ENCODE measurements at places on chromosomes 6 and 20.

DNA sequence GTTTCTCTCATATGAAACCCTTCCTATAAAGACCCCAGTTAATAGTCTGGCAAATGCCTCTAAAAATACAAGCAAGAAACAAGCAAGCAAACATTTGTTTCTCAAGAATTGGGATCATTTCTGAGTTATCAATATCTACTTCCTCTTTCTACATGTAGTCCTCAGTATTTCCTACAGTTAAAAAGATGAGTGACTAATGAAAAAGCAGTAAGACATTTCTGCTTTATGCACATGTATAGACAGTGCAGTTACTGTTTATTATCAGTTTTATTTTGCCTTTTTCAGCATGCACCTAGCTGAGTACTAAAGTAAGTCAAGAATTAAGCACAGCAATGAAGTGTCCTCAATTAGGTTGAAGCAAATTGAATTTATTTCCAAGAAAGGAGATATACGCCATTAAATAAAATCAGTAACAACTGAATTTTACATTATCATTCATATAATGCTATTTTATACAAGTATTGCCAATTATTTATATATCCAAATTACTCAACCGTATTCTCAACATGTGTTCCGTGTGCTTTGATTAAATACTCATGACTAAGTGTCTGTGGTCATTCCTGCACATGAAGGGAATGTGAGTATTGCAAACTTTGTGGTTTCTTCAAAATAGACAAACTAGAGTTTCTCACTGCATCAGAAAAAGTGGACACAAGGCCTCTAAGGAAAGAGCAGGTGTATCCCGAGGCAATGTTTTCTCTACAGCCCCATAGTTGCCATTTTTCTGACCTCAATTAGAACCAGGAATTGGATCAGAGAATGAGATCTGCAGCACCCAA is 159.3 kb upstream of the MARCKS start:
- DNase-seq = no peak

DNA sequence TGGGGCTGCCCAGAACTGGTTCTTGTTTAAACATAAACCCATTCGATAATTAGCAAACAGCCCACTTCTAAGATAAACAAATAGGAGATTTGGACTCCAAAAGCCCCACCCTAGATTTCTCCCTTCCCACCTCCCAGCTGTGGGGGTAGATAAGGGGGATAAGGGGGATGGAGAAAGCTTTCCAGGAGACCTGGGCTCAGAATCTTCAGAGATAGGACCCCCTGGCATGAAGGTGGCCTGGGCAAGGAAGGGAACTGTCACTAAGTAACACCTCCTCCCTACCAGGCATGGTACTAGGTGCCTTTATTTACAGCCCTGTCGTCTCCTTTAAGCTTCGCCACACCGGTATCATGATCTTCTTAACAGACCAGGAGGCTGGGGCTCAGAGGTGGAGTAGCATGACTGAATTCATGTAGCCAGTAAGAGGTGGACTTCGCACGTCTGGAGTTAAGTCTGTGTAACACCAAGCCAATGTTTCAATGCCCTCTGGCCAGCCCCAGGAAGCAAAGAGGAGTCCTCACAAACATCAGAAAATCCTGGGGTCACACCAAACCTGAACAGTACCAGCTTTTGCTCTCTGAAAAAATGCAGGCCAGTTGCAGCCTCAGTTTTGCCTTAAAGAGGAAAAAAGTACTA is 4.6 kb downstream of the SDC4 start:
- peak; percentile 90 for DNase-seq

DNA sequence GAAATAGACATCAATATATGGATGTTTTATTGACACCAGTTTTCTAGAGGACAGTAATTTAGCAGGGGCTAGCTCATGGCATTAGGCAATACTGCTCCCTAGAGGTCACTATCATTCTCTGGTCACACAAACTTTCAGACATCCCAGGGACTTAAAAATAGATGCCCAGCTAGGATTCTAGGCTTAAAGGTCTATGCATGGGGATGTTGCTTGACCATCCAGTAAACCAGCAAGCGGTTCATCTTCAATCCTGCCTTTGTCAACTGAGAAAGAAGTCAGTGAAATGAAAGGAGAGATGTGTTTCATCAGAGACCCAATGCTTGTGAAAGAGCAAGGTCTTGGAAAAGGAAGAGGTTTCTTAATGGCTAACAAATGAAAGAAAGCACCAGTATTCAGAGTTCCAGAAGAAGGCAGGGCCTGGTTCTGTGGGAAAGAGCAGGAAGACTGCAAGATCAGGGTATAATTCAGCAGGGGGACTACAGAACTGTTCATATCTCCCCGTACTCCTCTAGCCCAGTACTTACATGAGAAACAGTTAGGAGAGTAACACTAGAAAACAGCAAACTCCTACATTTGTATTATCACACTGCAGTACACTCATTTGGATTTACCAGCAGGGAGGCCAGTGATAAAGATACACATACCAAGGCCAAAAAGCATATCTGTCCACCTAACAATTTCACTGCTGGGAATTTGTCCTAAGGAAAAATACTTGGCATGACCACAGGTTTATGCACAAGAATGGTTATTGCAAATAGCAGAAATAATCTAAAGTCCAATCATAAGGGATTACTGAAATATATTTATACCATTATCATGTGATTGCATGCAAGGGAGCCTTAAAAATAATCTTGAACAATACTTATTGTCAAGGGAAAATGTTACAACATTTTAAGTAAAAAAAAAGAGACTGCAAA is 151.4 kb upstream of the LAMA2 start:
- no peak for DNase-seq

DNA sequence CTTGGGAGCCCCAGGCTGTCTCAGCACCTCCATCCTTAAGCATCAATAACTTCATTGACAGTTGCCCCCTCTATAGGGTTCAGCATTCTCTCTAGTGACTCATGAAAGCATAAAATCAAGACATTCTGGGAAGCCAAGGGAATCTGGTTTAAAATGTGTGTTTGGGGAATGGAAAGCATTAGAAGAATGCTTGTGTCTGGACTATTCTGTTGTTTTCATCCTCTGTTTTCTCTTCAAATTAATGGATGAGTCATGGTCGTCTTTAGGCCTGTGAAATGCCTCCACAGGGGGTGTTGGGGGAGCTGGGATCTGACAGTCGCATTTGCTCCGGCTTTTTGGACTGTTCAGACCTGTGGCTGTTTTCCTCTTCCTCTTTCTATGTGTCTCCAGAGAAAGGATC is 279.7 kb downstream of the CDC5L start:
- DNase-seq = no peak

DNA sequence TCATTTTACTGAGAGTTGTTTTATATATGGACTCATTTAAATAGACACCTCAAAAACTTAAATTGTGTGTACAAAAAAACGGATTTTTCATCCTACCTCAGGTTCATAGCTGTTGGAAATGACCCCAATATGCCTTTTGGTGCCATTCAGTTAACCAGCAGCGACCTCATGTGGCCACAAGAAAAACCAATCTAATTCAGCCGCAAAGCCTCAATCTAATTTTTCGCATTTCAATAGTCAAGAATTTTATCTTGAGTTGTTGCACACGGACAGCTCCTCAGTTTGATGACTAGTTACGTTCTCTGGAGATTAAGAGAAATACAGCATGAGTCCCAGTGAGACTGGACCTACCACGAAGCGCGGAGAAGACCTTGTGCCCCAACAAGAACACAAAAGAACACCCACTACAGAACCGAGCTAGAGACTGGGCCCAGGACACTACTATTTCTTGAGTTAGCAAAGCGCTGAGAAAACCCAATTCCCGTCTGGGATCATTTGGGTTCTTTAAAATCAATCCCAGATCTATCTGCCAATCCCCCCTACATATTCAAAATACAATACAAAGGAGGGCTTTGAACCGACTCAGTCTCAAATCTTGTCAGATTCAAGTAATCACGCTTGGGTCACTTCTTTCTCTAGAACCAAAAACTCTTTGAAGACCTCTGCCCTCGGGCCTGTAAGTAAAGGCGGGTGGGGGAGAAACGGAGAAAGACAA is 1.1 kb downstream of the TCP11 start:
- peak; percentile 38 for DNase-seq

- DNase-seq = peak; percentile 74
Observed at GRCh38 chr6:144769142-144769541, 484.0 kb downstream of the UTRN start.

DNA sequence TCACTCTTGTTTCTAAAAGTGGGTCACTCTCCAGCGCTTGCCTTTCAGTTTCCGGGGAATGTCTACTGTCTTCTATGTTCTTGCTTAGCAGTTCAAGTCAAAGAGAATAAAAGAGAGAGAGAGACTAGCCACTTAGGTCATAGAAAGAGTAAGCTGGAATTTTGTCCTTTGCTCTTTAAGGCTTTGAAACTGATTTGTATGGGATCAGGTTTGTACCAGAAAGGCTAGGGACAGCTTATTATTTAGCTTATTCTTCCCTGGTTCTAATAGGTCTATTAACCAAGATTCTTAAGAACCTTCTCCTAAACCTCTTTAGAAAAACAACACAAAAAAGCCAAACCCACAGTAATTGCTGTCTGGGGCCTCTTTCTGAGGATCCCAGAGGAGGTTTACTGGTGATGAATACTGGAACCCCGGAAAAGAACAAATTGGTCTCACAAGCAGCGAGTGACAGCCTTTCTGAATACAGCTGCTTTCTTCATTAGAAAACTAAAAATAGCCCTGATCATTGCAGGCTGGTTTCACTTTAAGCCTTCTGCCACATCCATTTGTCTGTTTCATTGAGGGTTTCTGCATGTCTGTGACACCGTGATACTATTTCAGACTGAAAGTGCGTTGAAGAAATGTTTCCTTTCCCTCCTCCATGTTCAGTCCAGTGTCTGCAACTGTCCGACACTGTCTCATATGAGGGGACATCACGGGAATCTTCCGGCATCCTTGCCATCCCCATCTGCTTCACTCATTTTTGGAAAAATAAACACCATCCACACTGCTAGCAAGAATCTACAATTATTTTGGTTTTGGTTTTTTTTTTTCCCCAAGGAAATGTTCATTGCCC is 75.1 kb upstream of the ATXN1 start:
- no peak for DNase-seq

DNA sequence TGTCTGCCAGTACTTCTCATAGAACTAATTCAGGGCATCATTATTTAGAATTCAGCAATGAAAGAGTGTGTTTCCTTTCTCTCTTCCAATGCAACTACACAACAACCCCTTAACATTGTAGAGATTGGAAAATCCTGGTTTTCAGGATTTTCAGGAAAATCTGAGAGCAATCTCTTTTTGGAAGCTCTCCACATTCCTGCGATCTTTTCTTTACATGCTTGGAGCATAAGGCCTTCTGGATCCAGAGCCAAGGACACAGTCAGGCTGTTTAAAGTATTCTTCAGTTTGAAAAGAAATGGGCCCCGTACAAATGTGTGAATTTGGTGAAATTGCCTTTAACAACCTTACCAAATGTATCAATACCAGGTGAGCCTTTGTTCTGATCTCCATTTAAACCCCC is 469.7 kb downstream of the PKHD1 start:
- DNase-seq = no peak

DNA sequence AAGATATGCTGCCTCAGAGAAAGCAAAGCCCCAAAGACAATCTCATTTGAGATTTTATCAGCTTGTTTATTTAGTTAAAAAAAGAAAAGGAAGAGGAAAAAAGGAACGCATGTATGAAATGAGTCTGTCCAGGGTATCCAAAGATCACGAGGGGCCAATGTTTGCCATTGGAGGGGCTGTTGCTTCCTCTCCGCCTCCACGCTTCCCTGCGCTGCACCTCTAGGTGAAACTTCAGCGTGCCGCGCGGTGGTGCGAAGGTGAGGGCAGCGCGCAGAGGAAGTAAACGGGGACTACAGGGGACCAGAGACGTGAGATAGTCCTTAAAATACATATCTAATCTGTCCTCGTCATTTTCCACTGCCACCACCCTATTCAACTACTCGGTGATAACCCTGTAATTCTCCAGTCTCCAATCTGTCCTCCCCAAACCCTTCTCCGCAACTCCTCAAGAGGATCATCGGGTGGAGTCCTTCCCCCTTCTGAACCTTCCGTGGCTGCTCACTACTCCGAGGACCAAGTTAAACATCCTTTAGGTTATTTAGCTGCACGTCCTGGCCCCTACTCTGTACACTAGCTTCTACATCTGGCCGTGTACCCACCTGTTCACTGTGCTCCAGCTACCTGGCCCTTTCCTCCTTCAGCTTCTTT is 1.1 kb upstream of the DCBLD1 start:
- no peak for DNase-seq

DNA sequence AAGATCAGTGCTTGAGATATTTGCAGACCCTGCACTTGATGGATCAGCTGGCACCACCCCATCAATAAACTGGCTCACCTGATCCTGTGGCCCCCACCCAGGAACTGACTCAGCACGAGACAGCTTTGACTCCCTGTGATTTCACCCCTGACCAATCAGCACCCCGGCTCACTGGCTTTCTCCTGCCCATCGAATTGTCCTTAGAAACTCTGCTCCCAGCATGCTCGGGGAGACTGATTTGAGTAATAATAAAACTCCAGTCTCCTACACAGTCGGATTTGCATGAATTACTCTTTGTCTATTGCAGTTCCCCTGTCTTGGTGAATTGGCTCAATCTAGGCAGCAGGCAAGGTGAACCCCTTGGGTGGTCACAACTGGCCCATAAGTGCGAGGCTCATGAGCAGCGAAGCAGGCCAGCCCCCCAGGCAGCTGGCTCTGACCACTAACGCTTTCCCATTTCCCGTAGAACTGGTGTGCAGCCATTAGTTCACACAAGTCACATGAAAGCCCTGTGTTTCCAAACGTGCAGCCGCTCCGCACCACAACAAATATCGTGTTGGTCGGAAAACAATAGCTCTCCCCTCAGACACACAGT is 79.6 kb downstream of the RSPH3 start:
- DNase-seq = no peak

- peak; percentile 95 for DNase-seq
Observed at GRCh38 chr6:106702451-106703110, 73.2 kb downstream of the QRSL1 start.

DNA sequence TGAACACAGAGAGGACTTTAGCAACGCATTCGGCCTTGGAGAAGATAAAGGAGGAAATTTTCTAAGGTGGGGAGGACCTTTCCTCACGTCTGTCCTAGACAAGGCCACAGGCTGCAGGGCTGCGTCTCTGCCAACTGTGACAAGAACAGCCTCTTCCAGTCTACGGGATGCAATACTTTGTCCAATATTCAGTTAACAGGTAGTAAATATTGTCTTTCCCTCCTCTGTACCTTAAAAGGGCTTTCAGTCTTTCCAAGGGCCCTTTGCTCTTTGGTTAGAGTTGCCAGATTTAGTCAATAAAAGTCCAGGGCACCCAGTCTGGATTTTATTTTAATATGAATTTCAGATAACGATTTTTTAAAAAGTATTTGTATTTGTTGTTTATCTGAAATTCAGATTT is 78.2 kb downstream of the ELOVL4 start:
- no peak for DNase-seq

- no peak for DNase-seq
Observed at GRCh38 chr6:25866011-25866410, 8.0 kb downstream of the SLC17A3 start.

GRCh38 chr6:125188037-125188436 is 34.5 kb downstream of the TPD52L1 start:
- no peak for DNase-seq

GRCh38 chr20:53387983-53388675 is 205.5 kb downstream of the ZNF217 start:
- no peak for DNase-seq

GRCh38 chr6:1325461-1326309 is 13.8 kb downstream of the FOXQ1 start:
- no peak for DNase-seq
